NCI-H524 treated with DMSO at 0.1 percent for 48 hours (cell line): ENCODE measurements at places on chromosomes 13 and 19.
A peak's percentile ranks its signal among the peaks of the same experiment; 100 is the strongest.

GRCh38 chr19:3210347-3211017 is 14.0 kb upstream of the CELF5 start:
- DNase-seq = no peak

- peak; percentile 75 for DNase-seq
These were observed 46.4 kb downstream of the CELF5 start for GRCh38 chr19:3270902-3271301.

GRCh38 chr19:58510084-58510862 is 1.5 kb downstream of the SLC27A5 start:
- DNase-seq = no peak

DNA sequence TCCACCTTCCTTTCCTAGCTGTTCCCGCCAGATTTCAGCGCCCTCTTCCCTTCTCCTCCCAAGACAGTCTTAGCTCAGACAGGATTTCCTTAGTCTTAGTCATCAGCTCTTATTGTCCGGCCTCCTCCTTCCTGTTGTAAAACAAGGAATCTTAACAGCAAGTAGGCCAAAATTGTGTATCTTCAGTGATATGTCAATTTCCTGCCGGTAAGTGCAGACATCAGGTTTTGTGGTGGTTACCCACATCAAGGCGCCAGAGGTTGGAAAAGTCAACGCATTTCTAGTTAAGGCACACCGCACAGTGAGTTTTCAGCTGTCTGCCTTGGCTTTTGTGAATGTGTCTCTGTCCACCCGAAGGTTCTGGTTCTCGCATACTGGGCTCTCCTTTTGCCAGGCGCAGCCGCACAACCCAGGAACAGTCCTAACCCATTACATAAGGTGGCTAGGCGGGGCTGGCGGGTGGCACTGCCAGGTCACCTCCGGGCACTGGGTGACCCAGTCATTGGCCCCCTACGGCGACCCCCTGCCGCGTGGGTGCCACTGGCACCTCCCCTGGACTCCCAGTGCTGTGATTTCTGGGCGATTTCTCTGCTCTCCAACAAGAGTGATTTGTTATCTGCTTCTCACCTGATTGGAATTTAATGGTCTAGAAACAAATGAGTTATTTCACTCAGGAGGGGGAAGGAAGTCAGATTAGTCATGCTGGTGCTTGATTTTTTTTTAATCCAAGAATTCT is 12.9 kb downstream of the COL4A2 start:
- no peak for DNase-seq

DNA sequence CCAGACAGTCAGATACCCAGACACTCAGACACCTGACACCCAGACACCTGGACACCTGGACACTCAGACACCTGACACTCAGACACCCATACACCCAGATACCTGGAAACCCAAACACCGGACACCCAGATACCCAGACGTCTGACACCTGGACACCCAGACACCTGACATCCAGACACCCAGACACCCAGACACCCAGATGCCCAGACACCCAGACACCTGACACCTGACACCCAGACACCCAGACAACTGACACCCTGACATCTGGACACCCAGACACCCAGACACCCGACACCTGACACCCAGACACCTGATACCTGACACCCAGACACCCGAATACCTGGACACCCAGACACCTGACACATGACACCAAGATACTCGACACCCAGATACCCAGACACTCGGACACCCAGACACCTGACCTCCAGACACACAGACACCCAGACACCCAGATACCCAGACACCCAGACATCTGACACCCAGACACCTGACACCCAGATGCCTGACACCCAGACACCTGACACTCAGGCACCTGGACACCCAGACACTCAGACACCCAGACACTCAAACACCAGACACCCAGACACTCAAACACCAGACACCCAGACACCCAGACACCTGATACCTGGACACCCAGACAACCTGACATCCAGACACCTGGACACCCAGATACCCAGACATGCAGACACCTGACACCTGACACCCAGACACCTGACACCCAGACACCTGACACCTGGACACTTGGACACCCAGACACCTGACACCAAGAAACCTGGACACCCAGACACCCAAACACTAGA is 19.1 kb downstream of the C19orf12 start:
- no peak for DNase-seq

GRCh38 chr13:102584434-102584833 is 12.4 kb upstream of the TPP2 start:
- no peak for DNase-seq

GRCh38 chr13:85538957-85539356 is 260.3 kb downstream of the SLITRK6 start:
- DNase-seq = no peak

DNA sequence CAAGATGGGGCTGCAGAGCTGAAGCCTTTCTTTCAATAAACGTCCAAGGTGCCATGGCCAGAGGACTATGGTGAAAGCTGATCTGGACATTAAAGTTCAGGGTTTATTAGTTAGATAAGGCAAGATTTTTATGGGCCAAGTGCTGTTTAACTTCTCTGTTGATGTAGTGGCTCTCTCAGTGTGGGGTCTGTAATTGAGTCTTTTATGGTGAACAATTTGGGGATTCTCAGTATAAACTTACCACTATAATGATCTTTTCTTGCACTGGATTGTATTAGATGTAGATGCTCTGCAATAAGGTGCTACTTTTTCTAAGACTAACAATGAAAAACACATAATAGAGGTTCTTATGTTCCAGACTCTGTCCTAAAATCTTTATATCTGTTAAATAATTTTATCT is 190.1 kb upstream of the KLF12 start:
- no peak for DNase-seq

DNA sequence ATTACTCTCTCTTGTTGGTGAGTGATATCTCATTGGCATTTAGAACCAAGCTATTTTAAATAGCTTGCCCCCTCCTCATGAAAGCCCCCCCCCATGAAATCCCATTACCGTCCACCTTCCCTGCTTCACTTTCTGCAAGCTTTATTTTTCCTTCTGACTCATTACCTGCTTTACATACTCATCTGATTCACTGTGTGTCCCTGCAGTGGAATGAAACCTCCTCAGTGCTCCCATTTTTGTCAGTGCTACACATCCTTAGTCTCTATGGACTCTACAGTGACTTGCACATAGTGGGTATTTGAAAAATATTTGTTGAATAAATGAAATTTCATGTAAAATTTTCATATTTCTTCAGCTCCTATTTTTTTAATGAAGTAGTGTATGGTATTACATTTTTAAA is 62.3 kb downstream of the DOCK9 start:
- DNase-seq = no peak

GRCh38 chr19:40976134-40976533 is 14.9 kb upstream of the CYP2B6 start:
- DNase-seq = no peak
